ENCODE measurements at places on chromosomes 1 and 21.
A peak's percentile ranks its signal among the peaks of the same experiment; 100 is the strongest.

DNA sequence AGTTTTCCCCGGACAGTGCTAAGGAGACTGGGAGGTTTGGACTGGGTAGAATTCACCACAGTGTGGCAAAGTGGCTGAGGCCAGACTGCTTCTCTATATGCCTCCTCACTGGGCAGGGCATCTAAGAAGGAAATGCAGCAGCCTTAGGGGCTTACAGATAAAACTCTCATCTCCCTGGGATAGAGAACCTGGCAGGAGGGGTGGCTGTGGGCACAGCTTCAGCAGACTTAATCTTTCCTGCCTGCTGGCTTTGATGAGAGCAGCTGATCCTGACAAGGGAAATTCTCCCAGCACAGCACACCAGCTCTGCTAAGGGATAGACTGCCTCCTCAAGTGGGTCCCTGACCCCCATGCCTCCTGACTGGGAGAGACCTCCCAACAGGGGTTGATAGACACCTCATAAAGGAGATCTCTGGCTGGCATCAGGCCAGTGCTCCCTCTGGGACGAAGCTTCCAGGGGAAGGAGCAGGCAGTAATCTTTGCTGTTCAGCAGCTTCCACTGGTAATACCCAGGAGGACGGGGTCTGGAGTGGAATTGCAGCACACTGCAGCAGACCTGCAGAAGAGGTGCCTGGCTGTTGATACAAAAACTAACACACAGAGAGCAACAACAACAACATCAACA lies 25.2 kb downstream of the KIFAP3 start:
- no peak for DNase-seq

GRCh38 chr1:14599183-14599791 lies 802 bp downstream of the KAZN start:
- no peak for DNase-seq

- DNase-seq, result no peak
Observed at GRCh38 chr1:231600458-231600976, 26.1 kb upstream of the DISC1 start.

- no peak for DNase-seq
Observed at GRCh38 chr21:35506771-35507170, 457.7 kb upstream of the RUNX1 start.

DNA sequence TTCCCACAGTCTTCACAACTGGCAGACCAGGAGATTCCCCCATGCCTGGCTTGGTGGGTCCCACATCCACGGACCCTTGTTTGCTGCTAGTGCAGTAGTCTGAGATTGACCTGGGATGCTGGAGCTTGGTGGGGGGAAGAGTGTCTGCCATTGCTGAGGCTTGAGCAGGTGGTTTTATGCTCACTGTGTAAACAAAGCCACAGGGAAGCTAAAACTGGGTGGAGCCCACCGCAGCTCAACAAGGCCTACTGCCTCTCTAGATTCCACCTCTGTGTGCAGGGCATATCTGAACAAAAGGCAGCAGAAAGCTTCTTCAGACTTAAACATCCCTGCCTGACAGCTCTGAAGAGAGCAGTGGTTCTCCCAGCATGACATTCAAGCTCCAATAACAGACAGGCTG lies 177.3 kb upstream of the ETV3 start:
- DNase-seq, result no peak

- DNase-seq, result no peak
Observed at GRCh38 chr1:121519042-121519755, 334.4 kb downstream of the SRGAP2C start.

GRCh38 chr1:187924252-187924651 lies 1095.5 kb downstream of the PLA2G4A start:
- no peak for DNase-seq

DNA sequence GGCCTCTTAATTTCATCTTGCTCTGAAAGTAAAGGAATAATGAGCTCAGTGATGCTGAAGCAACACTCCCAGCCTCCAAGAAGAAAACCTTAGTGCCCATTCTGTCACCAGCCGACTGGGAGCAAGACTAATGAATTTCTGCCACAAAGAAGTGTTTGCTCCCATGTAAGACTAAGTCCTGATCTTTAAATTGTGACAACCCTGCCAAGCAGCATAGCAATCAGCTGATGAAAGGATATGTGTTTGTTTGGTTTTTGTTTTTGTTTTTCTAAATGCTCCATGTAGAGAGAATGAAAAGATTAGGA lies 113.7 kb upstream of the PALMD start:
- DNase-seq, result no peak

DNA sequence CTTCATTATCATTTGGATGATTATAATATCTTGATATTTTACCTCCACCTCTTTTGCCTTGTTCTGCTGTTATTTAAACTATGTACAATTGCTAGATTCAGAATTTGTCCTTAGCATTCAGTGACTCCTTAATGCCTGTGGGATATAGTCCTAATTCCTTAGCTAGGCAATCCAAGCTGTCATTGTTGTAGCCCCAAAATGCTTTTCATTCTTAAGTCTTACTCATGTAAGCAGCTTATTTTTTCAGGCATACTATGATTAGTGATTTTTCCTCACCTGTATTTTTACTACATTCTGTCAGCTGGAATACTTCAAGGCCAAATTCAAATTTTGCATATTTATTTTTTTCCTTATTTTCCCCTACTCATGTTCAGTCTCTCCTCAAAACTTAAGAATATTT lies 13.4 kb downstream of the PKN2 start:
- DNase-seq, result no peak

DNA sequence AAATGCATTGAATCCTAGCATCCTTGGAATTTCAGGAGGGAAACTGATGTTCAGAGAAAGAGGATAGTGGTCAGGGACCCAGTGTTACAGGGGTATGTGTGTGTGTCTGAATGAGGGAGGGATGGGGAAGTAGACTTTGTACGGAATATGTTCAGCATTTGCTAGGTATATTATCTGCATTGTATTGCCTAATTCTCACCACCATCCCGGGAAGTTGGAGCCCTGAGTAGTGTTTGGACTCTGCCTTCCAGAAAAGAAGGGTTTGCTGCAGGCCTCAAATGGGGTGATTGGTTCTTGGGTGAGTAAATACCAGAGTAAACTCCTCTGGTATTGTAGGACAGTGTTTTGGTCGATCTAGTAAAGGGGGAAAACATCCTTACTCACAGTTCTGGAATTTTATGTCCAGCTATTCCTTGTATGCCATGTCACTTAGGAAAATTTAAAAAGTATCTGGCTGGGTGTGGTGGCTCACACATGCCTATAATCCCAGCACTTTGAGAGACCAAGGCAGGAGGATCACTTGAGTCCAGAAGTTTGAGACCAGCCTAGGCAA lies 7.1 kb upstream of the ZNF496 start:
- DNase-seq, result no peak

- DNase-seq, result peak; percentile 69
Observed at GRCh38 chr1:52613636-52614373, 11.6 kb downstream of the GPX7 start.

DNA sequence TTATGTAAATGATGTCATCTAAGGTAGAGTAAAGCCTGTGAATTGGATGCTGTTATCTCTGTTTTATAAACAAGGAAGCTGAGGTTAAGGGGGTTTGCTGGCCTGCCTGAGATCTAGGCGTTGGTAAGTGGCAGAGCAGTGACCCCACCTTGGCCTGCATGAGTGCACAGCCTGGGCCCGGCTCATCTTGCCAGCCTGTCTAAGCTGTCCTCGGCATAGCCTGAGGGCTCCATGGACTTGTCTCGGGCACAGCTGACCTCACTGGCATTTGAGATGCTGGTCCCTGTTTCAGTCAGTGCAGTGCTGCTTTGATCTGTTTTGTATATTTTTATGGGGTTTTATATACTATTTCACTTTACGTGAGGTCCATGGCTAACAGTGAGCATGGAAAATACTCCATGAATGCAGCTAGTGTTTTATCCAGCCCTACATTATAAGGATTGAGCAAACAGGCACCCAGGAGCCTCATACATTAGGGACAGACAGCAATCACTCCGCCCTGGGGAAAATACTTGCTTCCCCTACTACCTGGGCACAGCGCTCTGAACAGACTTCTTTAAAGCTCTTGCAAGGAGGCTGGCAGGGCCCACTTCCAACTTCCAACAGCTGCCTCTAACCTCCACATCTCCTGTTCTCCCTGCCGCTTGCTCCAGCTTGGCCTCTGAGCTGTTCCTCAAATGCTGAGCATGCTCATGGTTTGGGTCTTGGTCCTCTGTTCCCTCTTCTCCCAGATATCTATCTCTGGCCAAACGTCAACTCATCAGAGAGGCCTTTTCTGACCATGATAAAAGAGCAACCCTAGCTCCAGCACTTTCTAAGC lies 150.6 kb upstream of the HMGB4 start:
- DNase-seq, result no peak

GRCh38 chr1:226476648-226477319 lies 68.9 kb upstream of the PARP1 start:
- peak; percentile 53 for DNase-seq

- no peak for DNase-seq
Observed at GRCh38 chr1:170692866-170693575, 29.1 kb downstream of the PRRX1 start.
